ENCODE measurements at places on chromosomes 7 and 10.

GRCh38 chr10:69730251-69731156 lies 71.2 kb upstream of the COL13A1 start:
- DNase-seq: no peak

GRCh38 chr10:1128649-1129048 lies 72.5 kb downstream of the WDR37 start:
- DNase-seq: no peak

- no peak for DNase-seq
Observed at GRCh38 chr10:10295537-10295936, 722.1 kb upstream of the CELF2 start.

DNA sequence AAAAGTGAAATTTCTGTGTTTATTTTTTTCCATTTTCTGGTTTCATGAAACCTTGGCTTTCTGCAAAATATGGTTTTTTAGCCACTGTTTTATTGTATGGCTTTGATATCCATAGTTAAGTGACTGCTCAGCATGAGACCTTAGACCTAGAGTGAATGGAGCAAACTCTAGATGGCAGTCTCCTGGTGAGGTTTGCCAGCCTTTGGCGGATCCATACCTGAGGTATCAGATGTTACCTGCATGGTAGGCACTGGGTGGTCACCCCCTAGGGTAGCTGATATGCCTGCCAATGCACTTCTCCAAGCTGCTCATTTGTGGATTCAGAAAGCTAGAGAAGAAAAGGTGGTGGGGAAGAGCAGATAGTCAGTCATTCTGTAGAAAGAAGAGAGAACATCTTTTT lies 17.4 kb upstream of the FZD8 start:
- no peak for DNase-seq

- DNase-seq: no peak
Observed at GRCh38 chr10:116848032-116848943, 1.0 kb upstream of the ENO4 start.

GRCh38 chr10:103752680-103753248 lies 102.6 kb downstream of the SH3PXD2A start:
- no peak for DNase-seq

DNA sequence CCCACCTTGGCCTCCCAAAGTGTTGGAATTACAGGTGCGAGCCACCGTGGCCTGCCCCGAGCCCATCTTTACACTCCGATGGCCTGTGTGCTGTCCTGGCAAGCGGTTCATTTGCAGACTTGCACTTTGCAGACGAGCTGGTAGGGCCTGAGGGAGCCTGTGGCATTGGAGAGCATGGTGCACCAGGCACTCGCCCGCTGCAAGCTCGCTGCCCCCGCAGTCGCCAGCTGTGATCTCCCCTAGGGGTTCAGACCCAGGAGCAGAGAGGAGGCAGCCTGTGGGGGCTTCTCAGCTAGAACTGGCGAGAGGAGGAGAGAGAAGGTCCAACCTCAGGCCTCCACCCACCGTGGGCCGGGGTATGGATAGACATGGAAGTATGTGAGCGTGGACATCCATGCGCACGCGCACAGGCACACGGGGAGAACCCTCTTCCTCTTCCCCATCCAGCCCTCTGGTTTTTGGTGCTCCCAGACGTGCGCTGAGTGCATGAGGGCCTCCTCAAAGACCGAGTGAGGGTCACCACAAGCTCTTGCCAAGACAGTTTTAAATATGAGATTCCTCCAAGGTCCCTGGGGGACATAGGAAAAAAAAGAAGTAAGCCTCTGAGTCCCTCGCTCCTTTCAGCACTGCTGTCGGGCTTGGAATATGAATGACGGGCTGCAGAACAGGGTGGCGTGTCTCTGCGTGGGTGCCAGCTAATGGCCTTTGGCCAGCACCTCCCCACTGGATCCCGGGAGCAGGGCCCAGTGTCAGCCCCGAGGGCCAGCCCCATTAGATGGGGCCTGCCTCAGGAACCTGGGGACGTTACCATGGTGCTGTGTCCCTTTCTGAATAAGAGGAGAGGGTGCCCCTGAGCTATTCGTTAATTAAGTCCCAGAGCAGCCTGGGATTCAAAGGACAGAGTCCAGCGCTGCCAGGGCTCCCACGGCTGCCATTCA lies 15.1 kb upstream of the TTYH3 start:
- DNase-seq: no peak

DNA sequence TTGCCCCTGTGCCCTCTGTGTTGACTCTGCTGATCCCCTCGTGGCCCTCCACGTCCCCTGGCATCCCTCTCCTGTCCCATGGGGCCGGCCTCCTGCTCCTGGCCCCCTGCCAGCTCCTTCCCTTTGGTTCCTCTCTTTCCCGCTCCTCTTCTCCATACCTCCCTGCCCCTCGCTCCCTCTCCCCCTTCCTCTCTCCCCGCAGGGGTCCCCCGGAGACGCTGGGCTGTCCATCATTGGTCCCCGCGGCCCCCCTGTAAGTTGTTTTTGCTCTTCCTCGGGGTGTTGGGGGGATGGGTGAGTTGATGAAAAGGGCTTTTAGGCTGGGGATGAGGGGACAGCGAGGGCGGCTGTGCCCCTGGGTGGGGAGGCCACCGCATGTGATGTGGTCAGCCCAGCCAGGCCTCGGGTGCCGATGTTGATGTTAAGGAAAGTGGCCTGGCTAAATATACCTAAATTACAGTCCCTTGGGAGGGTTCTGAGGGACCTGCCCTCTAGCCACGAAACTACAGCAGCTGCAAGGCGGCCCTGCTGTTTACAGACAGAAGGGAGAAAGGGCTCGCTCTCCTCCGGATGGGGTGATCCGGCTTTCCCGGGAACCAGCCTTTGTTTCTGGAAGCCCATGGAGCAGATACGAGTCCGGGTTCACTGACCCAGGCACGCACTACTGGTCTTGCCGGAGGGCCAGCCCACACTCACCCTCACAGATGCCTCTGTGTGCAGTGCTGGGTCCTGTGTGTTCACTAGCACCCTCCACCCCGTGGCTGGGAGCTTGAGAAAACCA lies 78.8 kb downstream of the COL13A1 start:
- no peak for DNase-seq

DNA sequence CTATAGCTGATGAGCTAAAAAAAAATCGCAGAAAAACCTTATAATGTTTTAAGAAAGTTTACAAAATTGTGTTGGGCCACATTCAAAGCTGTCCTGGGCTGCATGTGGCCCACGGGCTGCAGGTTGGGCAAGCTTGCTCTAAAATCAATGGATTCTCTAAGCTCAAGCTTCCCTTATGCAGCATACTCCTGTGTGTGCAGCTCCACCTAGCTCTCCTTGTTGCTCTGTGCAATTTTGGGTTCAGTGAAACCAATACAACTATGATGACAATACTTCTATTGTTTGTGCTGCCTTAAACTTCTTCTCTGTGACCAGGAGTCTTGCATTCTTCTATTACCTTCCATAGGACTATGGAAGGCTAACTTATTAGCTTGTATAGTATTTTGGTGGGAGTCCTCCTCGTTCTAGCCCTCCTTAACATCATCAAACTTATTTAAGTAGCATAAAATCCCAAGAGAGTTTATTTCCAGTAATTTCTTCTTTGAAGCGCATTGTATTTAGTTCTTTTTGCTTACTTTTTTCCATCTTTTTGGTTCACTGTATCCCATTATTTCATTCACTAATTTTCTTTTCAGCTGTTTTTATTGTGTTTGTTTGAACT lies 170.9 kb upstream of the SMIM30 start:
- no peak for DNase-seq

GRCh38 chr10:35443858-35444257 lies 107.5 kb downstream of the CCNY start:
- DNase-seq: no peak

GRCh38 chr7:90853205-90853604 lies 257.1 kb downstream of the CDK14 start:
- DNase-seq: no peak

- no peak for DNase-seq
Observed at GRCh38 chr7:140304191-140304799, 94.0 kb downstream of the SLC37A3 start.

DNA sequence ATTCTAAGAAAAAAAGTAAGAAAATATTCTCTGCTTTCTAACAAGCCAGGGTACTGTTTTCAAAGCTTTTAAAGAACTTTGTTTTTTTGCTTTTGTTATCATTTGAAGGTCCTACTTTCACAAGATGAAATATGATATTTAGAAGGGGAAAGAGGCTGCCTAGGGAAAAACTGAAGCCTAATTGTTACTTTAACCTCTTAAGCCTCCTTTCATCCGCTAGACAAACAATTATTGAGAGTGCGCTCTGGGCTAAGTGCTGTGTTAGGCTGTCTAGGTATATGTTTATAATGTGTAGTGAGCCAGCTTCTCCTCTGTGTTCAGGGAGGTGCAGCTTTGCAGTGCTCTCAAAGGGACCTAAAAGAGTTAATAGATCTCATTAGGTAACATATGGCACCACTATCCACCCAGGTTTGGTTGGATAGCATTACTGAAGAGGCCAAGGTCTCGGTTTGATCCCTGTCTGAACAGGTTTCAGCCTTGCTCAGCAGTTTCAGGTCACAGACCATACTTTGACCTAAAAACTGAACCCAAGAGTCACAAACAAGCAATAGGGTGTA lies 17.9 kb downstream of the PDK4 start:
- DNase-seq: no peak

GRCh38 chr10:94602729-94603515 lies 57.3 kb downstream of the HELLS start:
- DNase-seq: no peak

All from stimulated activated CD8-positive, alpha-beta memory T cell treated with anti-CD3 and anti-CD28 coated beads, Interleukin-2, amount 100 ng/mL, for 1 hour (primary cell).